ENCODE measurements at places on chromosomes 1 and 21.

- no peak for ATAC-seq
These were observed 2.0 kb upstream of the OR2AK2 start for GRCh38 chr1:247962911-247963588.

GRCh38 chr1:61056573-61057439 lies 25.6 kb upstream of the NFIA start:
- ATAC-seq, result peak; percentile 85

- ATAC-seq, result no peak
These were observed 12.8 kb downstream of the PDE9A start for GRCh38 chr21:42666023-42666747.

GRCh38 chr1:23422941-23423340 lies 1.6 kb downstream of the TCEA3 start:
- ATAC-seq, result no peak

- ATAC-seq, result no peak
These were observed 45.4 kb upstream of the DIP2A start for GRCh38 chr21:46413365-46413696.

DNA sequence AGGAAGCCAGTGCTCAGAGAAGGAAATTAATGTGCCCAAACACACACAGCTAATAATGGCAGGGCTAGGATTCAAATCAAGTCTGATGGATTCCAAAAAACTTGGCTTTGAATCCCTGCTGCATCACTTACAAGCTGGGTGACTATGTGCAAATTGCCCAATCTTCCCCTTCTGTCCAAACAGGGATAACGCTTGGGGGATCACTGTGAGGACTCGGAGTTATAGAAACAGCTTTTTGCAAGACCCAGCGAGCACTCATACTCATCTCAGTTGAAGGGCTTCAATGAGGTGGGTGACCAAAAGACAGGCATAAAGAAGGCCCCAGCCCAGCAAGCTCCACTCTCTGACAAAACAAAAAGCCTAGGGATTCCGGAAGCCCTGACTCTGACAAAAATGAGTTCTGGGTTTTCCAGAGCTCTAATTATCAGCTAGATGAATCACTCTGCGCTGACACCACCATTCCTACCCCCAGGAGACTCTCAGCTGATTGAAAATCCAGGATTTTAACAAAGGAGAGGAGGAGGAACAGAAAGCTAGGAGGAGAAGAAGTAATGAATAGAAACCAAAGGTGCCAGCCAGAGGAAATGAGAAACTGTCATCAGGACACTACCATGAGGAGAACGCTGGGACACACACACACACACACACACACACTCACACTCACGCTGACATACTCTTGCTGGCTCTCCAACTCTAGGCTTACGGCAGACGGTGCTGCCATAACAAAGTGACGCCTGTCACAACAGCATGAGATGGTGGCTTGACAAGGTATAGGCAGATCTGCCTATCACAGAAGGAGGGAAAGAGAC lies 1.6 kb upstream of the STK40 start:
- peak; percentile 0 for ATAC-seq

- ATAC-seq, result no peak
These were observed 18.4 kb downstream of the MATN1 start for GRCh38 chr1:30704765-30705509.

DNA sequence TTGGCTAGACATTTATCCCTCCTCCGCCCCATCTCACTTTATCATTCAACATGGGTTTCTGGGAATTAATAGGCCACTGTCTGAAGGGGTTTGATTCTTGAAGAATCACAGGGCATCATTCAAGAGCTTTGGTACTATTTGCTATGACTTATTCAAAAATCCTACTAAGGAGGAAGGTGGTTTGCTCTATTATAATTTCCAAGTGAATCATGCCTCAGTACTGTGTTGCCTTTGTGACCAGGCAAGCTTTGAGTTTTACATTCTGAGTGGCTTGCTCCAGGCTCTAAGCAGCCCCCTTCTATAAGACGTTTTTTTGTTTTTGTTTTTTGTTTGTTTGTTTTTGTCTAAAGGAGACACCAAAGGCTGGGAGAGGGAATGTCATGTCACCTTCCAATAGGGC lies 2.6 kb downstream of the C1orf21 start:
- ATAC-seq, result no peak

- ATAC-seq, result no peak
These were observed 3.2 kb downstream of the KRTAP15-1 start for GRCh38 chr21:30443226-30443625.

DNA sequence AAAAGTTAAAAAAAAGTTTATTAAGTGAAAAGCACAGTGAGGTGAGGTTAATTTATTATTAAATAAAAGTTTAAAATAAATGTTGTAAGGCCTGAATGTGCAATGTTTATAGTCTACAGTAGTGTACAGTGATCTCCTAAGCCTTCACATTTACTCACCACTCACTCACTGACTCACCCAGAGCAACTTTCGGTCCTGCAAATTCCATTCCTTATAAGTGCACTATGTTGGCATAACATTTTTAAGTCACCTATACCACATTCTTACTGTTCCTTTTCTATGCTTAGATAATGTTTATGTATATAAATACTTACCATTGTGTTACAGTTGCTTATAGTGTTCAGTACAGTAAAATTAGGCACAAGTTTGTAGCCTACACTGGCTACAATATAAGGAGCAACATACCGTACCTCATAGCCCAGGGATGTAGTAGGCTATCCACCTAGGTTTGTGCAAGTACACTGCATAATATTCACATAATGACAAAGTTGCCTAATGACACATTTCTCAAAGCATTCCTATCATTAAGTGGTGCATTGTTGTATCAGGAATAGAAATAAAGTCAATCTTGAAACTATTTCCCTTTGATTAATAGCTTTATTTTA lies 426.5 kb upstream of the BRINP3 start:
- no peak for ATAC-seq

- peak; percentile 77 for ATAC-seq
These were observed 46.0 kb downstream of the RHOU start for GRCh38 chr1:228781161-228781808.

GRCh38 chr21:45719177-45719802 lies 75.8 kb downstream of the PCBP3 start:
- no peak for ATAC-seq

DNA sequence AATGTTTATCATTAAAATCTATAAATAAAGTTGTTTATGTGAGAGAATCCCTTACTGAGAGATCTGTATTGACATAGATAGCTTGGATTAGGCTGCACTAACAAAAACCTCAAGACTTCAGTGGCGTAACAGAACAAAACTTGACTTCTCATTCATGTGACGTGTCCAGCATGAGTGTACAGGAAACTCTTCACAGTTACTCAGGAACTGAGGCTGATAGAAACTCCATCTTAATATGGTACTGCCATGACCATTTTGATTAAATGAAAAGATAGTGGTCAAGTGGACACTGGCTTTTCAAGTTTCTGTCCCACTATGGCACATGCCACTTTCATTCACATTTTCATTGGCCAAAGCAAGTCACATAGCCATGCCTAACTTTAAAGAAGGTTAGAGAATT lies 3.7 kb downstream of the ST3GAL3 start:
- no peak for ATAC-seq

- no peak for ATAC-seq
These were observed 5.4 kb downstream of the TMEM59 start for GRCh38 chr1:54047384-54048305.

GRCh38 chr1:33132549-33132948 lies 49.3 kb downstream of the TRIM62 start:
- no peak for ATAC-seq

GRCh38 chr1:27563341-27563590 lies 40.7 kb downstream of the AHDC1 start:
- no peak for ATAC-seq

GRCh38 chr1:35449334-35450008 lies 107.7 kb downstream of the KIAA0319L start:
- peak; percentile 78 for ATAC-seq

DNA sequence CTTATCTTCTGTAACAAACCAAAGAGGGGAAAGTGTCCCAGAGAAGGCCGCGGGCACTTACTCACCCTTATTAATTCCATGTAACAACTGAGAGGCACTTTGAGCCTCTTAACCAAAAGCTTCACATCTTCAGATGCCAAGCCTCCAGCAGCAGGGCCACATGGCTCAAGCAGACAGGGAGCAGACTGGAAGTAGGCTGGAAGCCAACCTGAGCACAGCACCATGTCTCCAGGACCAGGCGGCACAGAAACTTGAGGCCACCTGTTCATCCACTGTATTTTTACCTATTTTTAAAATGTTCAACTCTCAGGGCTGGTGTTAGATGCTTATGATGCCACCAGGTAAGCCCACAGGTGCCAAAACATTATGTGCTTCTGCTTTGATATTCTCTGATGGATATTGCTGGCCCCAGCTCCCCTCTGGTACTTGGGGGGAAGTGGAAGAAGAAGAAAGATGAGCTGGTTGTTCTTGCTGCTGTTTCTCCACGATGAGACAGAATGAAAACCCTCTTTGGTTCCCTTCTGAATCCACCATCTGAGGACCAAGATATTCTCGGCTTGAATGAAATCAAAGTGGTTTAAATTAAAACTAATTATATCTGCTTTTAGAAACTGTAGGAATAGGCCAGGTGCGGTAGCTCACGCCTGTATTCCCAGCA lies 30.6 kb upstream of the SDE2 start:
- no peak for ATAC-seq

DNA sequence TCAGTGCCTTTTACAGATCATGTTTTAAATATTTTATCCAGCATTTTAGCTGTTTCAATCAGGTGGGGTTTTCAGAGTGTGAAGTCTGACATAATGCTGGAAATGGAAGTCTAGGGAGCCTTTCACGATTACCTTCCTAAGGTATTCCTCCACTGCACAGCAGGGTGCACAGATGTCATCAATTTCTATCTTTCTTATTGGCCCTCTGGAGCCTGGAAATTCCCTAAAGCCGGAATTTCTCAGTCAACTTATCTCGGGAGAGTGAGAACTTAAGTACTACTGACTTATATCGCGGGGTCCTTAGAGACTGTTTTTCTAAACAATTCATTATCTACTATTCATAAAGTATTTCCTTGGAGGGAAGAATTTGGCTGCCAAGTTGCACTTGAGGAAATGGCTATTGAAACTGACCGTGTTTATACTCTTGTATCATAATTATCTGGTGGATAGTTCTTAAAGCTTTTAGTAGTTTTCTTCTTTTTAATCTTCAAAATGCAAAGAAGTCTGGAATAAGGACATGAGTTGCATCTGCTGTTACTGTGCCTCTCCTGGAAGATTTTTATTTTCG lies 311.8 kb upstream of the B3GALT2 start:
- no peak for ATAC-seq

- no peak for ATAC-seq
These were observed 680.3 kb downstream of the PLA2G4A start for GRCh38 chr1:187509091-187509490.

DNA sequence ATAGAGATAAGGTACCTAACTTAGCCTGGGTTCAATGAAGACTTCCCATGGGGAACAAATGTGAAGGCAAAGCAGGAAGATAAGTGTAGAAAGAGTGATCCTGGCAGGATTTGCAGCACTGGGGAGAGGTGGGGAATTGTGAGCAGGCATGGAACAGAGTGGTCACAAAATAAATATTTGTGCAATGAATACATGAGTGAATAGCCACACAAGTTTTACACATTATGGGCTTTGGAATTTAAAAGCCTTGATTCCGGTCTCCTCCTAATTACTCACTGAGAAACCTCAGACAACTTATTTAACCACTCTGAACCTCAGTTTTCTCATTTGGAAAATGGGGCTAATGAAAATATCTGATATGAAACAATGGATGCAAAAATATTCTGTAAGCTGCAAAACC lies 148.3 kb downstream of the ELAVL4 start:
- no peak for ATAC-seq

DNA sequence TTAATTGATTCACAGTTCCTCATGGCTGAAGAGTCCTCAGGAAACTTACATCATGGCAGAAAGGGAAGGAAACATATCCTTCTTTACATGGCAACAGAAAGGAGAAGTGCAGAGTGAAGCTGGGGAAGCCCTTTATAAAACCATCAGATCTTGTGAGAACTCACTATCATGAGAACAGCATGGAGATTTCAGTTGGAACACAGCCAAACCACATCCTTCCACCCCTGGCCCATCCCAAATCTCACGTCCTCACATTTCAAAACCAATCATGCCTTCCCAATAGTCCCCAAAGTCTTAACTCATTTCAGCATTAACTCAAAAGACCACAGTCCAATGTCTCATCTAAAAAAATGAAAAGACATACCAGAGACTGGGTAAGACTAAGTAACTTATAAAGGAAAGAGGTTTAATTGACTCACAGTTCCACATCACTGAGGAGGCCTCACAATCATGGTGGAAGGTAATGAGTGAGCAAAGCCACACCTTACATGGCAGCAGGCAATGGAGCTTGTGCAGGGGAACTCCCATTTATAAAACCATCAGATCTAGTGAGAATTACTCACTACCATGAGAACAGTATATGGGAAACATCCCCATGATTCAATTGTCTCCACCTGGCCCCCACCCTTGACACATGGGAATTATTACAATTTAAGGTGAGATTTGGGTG lies 105.2 kb downstream of the MRPL39 start:
- no peak for ATAC-seq
